ENCODE measurements at places on chromosomes 11 and 22.

GRCh38 chr11:69893631-69894030, 74.4 kb upstream of the FGF3 start:
- DNase-seq: no peak

- no peak for DNase-seq
Observed at GRCh38 chr11:105609832-105610781, at the start of gene GRIA4. TSS of gene GRIA4 (plus strand) at chr11:105610073. CDS start at chr11:105610998, 925 bp downstream.

GRCh38 chr11:2542406-2542805, 97.6 kb downstream of the KCNQ1 start:
- DNase-seq: no peak

GRCh38 chr11:109302591-109303334, 119.2 kb upstream of the C11orf87 start:
- no peak for DNase-seq

Measured in stimulated activated CD4-positive, alpha-beta T cell treated with anti-CD3 and anti-CD28 coated beads, Interleukin-15, amount 100 ng/mL, for 48 hours (primary cell).